MV-4-11 (cell line): ENCODE measurements at places on chromosomes 7 and 10.
A peak's percentile ranks its signal among the peaks of the same experiment; 100 is the strongest.

- DNase-seq: peak; percentile 25
Measured at GRCh38 chr7:137986252-137987017, 15.5 kb downstream of the CREB3L2 start.

GRCh38 chr10:103072276-103072675 is 120.8 kb downstream of the NT5C2 start:
- no peak for DNase-seq

DNA sequence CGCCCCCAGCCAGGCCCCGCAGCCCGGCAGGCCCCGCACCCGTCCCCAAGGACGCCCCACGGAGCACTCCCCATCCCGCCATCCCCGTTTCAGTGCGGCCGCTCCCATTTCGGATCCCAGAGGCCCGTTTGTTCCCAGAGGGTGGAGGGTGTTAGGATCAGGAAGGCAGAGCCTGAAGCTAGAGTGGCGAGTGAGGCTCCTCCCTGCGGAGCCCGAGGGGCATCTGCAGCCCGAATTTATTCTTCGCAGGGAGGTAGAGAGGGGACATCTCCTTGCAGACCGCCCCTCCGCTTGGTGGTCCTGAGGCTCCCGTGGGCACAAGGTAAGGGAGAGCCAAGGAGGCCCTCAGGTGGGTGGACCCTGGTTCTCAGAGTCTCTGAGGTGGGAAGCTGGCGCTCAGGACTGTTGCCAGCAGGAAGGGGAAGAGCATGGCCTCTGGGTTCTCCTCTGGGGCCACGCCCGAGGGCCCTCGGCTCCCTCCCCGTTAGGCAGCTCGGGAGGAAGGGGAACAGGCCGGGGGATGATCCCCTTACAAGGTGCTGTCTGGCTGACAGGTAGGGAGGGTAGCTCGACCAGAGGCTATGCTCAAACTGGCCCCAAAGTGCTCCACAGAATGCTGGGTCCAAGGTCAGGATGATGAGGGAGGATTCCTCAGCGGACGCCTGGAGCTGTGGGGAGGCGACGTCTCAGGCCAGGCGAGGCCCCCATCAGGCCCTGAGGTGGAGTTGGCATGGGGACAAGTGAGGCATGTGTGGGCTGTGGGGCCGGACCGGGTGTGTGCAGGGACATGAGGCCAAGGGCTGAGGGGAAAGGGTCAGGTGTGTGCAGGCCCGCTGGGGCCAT is 17.4 kb downstream of the POLL start:
- peak; percentile 48 for DNase-seq

GRCh38 chr10:129755621-129756020 is 208.5 kb downstream of the EBF3 start:
- no peak for DNase-seq

- DNase-seq: peak; percentile 39
Measured at GRCh38 chr7:90262438-90262837, 17.5 kb downstream of the CFAP69 start.

DNA sequence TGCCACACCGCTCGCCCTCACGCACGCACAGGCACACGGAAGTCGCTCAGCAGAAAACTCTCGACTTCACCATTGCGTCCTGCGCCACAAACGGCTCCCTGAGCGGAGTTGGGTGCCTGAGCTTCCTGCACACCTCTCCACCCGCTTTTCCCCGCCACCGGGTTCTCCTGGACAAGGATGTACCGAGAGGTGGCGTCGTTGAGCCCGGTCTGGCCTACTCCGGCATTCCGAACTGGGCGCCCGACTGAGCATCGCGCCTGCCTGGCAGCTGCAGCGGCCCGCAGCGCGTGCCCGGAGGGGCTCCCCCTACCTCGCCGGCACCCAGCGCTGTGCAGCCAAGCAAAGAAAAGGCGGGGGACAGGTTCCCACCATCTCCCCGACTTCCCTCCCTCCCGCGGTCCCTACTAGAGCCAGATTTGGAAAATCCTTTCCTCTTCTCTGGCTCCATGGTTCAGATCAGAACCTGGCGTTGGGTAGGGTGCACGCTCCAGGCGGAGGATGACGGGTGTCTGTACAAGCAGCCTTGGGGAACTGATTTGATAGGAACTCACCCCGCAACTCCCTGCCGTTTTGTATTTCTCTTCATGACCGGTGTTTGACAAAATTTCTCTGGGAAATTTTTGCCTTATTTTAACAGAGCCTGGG is 1.7 kb downstream of the SORCS3 start:
- DNase-seq: no peak

- no peak for DNase-seq
Measured at GRCh38 chr7:55504967-55505658, 67.2 kb downstream of the VOPP1 start.

DNA sequence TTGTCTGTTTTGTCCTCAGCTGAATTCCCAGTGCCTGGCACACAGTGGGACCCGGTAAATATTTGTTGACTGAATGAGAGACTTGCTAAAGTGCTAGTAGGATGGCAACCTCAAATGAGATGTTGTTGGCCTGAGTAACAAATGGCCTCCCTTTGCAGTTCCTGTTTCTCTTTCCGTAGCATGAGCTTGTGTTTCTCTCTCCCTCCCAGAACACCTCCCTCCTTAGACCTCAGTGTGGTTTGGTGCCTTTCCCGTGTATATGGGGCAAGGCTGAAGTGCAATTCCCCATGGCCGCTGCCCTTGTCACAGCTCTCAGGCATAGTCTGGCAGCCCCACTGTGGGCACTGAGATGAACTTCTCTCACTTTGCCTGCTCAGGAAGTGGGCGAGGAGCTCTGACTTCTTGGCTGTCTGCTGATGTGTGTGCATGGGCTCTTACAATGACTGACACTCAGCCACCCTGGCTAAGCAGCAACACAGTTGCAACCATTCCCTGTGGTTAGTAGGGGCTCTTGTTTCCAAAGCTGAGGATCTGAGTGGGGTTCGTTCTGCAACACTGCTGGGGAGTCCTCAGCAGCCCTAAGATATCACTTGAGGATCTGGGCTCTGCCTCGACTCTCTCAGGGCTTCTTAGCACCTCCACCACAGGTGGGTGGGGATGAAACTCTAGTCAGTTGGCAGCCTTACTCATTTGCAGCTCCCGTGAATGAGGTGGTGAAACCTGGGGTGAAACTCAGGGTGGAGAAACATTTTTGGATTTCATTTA is 136.1 kb downstream of the ICA1 start:
- peak; percentile 85 for DNase-seq
